ENCODE measurements at places on chromosomes 5 and 9.
A peak's percentile ranks its signal among the peaks of the same experiment; 100 is the strongest.

DNA sequence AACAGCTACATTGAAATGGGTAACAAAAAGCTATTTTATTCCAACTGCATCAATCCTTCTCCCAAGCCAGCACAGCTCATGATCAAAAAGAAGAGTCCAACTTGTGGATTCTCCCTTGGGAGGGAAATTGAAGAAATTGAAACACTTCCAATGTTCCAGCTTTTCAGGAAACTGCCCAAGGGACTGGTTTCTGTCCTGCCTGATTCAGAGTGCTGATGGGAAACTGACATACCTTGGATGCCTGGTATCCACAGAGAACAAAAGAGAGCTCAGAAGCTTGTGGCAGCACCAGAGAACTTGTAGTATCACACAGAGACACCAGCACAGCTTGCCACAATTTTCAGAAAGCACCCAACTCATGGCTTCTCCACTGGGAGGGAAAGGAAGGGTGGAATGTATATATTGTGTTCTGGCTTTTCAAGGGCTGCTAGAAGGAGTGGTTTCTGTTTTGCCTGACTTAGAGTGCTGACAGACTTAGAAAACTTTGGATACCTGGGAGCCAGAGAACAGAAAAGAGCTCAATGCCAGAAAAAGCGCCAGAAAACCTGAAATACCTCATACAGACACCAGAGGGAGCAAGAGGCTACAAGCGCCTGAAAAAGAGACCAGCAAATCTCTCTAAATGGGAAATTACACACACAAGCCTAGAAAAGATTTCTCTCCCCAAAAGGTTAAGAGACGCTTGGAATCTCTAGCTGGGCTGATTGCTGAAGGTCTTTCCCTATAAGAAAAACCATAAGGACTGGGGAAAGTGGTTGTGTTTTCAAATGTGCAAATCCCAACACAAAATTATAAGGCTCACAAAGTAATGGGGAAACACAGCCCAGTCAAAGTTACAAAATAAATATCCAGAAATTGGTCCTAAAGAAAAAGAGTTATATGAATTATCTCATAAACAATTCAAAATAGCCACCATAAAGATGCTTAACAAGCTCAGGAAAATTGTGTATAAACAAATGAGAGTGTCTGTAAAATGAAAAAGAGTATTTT lies 178.8 kb downstream of the SPOCK1 start:
- DNase-seq: peak; percentile 41

DNA sequence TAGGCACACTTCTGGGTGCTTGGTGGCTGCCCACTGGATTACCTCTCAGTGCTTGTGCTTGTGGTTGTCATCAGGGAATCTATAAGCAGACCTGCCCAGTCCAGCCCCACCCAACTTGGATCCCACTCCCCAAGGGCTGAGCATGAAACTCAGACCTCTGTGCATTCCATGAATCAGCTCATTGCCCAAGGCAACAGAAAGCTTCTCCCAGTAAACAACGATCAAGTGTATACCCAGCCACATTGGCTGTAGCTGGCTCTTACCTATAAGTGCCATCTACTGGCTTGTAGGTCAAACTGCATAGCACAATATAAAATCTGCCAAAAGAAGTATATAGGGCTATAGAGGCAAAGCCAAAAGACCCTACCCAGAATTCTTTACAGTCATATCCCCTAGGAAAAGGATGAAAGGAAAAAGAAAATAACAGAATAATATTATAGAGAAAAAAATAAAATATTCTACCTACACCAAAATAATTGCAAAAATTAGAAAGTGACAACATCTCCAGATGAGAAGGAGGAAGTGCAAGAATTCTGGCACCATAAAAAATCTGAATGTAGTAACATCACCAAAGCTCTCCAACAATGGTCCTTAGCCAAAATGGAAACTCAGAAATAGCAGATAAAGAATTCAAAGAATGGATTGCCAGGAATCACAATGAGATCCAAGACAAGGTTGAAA lies 321.0 kb upstream of the TRPC7 start:
- peak; percentile 4 for DNase-seq

DNA sequence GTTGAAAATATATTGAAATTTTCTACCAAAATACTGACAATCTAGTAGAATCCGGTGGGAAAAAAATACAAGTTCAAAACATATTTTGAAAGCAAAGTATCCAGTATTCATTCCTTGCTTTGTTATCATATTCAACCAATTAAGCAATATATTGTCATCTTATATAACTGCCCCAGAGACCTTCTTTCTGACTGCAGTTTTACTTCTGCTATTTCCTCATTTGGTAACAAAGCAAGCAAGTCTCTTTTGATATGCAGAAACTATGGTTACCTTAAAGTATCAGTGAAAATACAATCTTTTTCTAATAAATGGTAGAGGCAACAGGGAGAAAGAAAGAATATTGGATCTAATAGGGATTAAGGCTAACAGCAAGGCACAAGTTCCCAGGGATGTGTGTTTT lies 663.7 kb upstream of the MEF2C start:
- no peak for DNase-seq

DNA sequence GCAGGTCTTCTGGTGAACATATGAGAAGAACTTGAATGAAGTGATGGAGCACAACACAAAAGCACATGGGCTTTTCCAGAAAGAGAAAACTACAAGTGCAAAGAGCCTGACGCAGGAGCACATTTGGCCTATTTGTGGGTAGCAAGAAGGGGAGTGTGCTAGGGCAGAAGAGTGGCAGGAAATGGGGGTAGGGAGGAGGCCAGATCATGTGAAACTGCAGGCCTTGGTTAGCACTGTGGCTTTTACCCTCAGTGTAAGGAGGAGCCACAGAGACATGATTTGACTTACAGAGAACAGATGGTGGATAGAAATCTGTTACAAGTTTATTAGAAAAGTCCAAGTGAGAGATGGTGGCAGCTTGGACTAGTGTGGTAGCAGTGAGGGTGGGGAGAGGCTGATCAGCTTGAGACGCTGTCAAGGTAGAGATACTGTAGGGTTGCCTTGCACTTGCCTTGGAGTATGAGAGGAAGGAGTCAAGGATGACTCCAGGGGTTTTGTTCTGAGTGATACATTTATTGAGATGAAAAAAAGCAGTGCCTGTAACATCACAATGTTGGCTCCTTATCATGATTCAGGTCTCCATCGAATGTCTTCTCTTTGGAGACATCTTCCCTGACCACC lies 126.7 kb downstream of the PPP2R2B start:
- no peak for DNase-seq

GRCh38 chr5:23302438-23302837 lies 205.0 kb upstream of the PRDM9 start:
- DNase-seq: no peak

GRCh38 chr5:41371738-41372137 lies 138.7 kb downstream of the PLCXD3 start:
- no peak for DNase-seq

DNA sequence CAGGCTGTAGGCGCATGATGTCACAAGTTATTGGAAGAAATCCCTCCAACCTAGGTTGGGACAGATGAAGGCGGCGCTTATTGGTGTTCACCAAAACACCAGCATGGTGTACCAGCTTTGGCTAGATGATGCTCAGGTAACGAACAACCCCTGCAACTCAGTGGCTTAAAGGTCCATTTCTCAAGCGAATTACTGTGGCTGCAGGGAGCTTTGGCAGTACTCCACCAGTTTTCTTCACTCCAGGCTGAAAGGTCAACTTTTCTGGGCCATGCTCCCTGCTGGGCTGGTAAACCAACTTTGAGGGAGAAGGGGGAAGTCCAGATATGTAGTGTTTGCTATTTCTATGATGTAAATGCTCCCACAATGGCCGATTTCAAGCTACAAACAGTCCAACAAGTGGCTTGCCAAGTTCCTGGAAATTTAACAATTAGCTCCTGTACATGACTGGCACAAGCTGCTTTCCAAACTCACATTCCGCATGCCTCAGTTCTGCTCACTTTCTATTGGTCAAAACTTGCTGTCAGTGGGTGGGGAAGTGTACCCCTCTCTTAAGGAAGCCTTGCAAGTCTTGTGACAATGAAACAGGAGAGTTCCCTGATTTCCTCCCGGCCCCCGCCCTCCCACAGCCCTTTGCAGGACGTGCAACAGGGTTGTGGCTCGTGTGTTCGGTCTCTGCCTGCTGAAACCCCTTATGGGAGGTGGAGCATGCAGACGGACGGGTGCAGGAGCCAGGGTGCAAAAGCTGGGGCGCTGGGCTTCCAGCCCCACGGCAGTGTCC lies 588 bp upstream of the ZBED3 start:
- DNase-seq: peak; percentile 71
